ENCODE measurements at places on chromosomes 2 and 18.
A peak's percentile ranks its signal among the peaks of the same experiment; 100 is the strongest.

DNA sequence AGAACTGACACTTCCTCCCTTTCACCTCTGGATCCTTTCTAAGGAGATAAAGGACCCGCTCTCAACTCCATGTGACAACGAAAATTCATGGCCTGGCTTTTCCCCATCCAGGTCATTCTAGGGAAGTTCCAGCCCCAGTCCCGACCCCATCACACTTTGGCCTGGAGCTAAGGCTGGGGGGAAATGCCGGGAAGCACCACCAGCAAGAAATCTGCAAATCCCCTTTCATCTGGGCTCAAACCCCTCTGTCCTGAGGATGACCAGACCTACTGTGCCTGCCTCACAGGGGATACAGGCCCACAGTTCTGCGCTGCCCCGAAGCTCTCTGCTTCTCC is 1.3 kb downstream of the SIX2 start:
- no peak for DNase-seq

- no peak for DNase-seq
Observed at GRCh38 chr2:16860627-16861026, 195.0 kb upstream of the CYRIA start.

DNA sequence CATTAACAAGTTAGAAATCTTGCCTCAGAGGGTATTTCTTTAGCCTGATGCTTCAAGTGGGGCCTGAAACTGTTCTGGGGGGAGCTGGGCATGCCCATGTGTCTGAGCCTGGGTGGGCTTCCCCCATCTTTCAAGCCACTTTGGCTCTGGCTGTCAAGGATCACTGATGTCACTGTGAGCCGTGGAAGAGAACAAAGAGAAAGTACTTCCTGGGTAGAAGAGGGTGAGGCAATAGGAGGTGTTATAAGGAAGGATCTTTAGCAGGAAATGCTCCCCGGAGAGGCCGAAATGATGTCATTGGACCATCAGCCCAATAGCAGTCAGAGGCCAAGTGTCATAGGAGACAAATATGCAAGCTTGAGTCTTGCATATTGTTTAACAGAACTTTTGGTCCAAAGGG is 228.4 kb upstream of the MEX3C start:
- DNase-seq, result no peak

GRCh38 chr2:228688007-228688645 is 506.6 kb upstream of the SPHKAP start:
- no peak for DNase-seq

GRCh38 chr2:29923110-29923721 is 1.8 kb upstream of the ALK start:
- DNase-seq, result peak; percentile 37

- DNase-seq, result no peak
Observed at GRCh38 chr2:85247610-85248009, 80.2 kb downstream of the TGOLN2 start.

Measured in activated CD8-positive, alpha-beta memory T cell treated with anti-CD3 and anti-CD28 coated beads, Interleukin-2, amount 50 U/mL, for 4 hours (primary cell).